Activated naive CD4-positive, alpha-beta T cell (primary cell): ENCODE measurements at places on chromosomes 1 and 21.
A peak's percentile ranks its signal among the peaks of the same experiment; 100 is the strongest.

GRCh38 chr1:106793651-106794050, 262.8 kb upstream of the PRMT6 start:
- DNase-seq: no peak

GRCh38 chr1:48109390-48110013, 112.3 kb upstream of the TRABD2B start:
- no peak for DNase-seq

- DNase-seq: no peak
Measured at GRCh38 chr1:66140072-66140471, 347.4 kb downstream of the PDE4B start.

GRCh38 chr1:223725578-223725977, 13.2 kb downstream of the CAPN2 start:
- DNase-seq: no peak

GRCh38 chr1:76105372-76105771, 30.8 kb downstream of the ST6GALNAC3 start:
- DNase-seq: no peak

DNA sequence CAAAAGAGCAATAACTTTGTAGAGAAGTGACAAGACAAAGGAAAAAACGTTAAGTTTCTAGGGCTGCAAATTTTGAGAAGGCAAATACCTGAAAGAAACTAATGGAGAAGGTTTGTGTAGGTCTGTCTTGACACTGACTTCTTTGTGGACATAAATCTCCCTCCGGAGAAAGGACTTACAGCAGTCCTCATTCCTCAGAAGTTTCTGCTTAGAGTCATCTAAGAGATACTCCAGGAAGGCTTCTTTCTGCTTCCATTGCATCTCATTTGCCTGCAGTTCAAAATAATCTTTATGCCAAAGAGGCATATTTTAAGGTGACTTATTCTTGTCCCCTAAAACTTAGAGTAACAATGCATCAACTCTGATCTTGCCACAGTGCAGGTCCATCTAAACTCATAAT, 4.4 kb upstream of the C4BPB start:
- DNase-seq: no peak

DNA sequence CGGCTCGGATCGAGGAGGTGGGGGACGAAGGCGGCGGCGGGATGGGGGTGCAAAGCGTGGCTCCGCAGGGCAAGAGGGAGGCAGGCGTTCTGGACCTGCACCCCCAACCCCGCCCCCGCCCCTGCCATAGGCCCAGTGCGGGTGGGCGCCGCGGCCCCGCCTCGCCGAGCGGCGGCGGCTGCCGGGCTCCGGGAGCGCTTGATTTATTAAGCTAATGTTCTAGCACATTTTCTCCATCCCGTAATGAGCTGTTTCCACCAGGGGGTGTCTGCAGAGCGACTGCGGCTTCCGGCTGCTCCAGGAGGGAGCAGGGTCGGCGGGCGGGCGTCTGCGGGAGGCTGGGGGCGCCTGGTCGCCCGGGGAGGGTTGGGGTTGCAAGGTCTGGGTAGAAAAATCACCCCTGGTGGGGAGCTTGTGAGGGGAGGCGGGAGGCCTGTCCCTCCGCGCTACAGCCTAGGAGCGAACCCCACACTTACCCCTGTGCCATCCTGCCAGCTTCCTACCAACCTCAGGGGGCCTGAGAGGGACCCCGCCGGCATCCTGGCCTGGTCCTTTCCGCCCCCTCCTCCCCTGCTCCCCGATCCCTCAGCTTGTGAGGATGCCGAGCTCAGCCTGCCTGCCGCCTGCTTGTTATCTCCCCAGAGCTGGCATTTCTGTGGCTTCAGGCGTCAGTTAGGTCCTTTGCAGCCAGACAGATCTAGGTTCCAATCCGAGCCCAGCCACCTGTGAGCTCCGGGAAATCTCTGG, 48.5 kb upstream of the ACOT11 start:
- DNase-seq: no peak

DNA sequence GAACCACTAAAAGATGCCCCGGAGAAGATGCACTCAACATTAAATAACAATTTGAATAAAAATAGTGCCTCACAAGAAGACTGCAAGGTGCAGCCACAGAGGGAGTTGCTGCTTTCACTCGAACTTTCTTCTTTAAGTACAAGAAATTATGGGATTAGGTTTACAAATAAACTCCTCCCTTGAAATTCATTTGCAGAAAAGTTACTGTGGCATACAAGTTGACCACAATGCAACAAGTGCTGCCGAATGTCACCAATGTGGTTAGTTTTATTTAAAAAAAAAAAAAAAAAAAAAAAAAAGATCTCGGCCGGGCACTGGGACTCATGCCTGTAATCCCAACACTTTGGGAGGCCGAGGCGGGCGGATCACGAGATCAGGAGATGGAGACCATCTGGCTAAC, 76.8 kb upstream of the RAB4A start:
- DNase-seq: no peak

DNA sequence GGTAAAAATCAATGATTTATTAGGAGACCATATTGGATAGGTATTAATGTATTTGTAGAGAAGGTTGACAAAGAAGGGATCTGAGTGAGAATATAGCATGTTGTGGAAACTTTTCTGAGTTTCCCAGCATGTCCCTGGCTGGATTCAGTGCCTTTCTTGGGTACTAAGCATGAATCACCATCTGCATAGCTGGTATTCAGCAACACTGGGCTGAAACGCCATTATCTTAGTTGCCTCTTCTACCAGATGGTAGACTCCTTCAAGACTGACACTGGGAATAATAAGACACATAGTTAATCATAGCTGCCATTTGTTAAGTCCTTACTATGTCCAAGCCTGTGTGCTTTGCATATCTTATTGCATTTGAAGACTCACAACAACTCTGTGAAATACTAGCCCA, 45.5 kb downstream of the ATP5PF start:
- DNase-seq: no peak

DNA sequence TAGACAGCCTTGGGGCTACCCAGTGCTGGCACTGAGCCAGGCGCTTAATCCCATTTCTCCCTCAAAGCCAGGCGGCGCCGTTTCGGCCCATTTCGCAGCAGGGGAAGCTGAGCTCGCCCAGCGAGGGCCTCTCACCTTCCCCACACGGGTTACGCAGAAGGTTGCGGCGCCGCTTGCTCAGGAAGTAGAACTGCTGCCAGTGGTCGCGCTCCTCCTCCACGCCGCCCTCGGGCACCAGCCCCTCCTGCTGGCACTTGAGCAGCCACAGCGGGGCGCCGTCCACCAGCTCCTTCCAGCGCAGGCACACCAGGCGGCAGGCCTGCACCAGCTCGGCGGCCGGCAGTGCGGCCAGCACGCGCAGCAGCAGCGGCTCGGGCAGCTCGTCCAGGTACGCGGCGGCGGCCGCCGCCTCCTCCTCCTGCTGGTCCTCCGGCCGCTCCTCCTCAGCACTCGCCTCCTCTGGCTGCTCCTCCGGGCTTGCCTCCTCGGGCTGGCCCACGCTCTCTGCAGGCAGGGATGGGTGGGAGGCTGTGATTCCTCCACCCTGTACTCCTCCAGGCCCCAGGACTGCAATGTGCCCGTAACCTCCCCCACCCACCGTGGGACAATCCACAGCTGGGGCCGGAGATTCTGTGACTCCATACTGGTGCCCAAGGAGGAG, 3.8 kb downstream of the FBXO2 start:
- peak; percentile 61 for DNase-seq

DNA sequence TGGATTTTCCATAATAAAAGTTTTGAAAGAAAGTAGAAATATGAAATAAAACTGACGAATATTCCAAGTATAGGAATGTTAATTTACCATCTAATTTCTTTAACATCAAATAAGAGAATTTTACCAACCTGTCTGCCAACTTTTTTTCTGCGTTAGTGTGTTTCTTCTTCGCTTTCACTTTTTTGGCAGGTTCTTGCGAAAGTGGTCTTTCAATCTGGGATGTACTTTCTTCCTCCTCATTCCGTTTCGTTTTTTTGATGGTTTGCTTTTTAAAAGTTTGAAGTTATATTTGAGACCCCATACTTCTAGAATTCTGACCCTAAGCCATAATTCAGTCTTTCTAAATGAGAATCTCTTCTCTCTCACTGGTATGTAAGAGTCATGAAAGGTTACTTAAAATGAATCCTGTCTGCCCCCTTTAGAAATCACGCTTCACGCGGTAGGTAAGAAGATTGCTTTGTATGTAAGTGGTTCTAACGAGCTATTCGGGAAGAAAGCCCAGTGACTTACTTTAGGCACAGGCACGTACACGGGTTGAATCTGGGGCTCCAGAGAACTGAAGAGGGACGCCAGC, 580 bp downstream of the RBM34 start:
- DNase-seq: no peak

DNA sequence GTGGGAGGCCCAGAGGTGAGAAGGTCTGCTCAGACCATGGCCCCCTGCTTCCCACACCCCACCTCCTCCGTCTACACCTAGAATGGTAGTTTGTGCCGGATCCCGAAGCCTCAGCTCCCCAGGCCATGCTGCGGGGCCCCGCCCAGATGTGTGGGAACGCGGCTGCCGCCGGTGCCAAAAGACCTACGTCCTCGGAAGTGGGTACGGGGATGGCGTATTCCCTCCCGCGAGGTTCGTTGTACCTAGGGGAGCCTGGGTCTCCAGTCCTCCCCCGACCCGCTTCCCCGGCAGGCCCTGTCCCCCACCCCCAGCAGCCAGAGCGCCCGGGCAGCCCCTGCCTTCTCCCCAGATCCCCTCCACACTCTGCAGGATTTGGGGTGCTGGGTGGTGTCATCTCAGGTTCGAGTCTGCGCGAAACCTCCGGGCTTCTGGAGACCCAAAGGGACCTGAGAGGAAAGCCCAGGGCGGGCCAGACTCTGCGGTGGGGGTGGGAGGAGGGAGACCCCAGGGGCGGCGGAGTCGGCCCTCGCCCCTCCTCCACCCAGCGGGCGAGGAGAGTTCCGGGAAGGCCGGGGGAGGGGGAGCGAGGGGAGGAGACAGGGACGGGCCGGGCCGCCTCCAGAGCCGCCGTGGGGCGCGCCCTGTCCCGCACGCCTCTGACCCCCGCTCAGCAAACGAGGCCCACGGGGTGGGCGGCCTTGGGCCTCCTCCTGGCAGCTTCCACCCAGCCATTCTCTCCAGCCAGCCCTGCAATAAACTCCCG, 6.2 kb upstream of the PRDM16 start:
- DNase-seq: no peak

DNA sequence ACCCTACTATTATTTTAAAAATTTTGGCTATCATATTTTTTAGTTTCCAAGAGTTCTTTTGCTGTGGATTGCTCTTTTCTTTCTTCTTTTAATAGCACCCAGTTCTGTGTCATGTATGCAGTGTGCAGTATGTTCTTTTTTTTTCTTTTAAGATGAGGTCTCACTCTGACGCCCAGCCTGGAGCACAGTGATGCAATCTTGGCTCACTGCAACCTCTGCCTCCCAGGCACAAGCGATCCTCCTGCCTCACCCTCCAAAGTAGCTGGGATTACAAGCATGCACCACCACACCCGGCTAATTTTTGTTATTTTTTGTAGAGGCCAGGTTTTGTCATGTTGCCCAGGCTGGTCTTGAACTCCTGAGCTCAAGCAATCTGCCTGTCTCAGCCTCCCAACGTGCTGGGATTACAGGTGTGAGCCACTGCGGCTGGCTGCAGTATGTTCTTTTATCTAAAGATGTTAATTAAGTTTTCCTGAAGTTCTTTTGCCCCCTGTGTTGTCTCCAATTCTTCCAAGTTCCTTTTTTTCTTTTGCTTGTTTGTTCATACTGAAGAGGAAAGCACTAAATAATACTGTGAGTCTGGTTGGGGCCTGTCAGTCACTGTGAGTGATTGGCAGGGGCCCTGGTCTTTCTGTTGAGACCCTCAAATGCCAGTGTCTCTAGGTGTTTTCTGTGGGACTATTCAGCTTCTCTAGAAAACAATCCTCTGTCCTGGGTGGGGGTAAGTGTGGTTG, 17.5 kb upstream of the TTC22 start:
- DNase-seq: no peak

DNA sequence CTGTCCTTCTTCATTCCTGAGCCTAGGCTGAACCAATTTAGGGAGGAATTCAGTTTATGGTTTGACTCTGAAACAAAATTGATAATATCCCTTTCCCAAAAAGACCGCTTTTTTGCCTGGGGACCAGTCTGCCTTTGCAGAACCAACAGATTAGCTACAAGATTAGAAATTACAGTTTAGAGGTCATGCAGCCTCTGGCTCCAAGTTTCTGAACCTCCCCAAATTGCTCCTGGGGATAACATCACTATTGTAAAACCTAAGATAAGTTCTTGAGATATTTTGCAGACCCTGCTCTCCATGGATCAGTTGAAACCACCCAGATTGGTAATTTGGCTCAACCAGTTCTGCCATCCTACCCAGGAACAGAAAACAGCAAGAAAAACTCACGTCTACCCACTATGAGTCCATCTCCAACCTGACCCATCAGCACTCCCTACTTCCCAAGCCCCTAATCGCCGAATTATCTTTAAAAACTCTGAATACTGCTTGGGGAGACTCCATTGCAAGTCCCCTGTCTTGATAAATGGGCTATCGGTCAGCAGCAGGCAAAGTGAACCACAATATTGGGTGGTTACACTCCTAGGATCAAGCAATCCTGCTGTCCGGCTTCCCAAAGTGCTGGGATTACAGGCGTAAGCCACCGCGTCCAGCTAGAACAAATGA, 605 bp upstream of the RABGGTB start:
- DNase-seq: no peak

GRCh38 chr1:22537441-22538139, 25.7 kb upstream of the EPHA8 start:
- no peak for DNase-seq

DNA sequence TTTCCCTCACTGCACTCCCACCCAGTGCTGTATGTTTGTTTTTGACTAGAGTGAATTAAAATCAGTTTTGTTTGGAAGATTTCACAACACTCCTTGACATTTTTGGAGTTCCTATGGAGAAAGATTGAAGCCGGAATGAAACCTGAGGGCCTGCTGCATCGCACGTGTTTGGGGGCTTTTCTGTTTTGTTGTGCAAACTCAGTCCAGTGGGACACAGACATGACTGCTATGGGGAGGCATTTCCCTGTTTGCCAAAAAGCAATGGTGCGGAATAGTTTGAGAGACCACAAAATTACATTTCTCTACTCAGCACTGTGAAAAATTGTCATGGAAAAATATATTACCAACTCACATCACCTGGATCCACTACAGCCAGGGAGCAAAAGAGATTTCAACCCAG, 43.8 kb upstream of the KCNE2 start:
- DNase-seq: no peak

DNA sequence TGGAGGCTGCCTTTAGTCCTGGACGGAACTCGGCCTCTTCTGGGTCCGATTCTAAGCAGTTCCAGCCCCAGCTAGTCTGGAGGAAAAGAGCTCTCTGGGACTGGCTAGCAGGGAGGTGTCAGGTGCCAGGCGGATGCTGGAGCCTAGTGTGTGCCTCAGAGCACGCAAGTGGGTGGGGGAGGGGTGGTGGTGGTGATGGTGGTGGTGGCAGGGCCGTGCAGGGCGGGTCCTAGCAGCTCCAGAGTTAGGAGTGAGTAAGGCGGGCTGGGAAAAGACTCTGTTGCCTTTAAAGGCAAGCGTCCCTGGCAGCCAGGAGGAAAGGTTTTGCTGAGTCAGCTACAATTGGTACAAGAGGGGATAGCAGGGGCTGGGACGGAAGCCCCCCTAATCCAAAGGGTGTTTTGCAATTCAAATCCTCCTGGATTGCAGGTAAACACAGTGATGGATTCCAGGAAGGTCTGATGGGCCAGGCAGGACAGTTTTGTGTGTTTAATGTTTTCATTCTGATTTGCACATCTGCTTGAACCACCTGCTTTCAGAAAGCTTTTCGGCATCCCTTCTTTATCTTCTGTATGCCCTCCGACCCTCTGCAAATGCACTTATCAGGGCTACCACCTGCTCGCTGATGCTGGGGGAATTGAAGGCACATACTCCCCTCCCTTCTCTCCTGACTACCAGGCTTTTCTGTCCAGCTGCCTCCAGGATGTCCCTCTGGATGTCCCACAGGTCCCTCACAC, 4.1 kb upstream of the SLC2A1 start:
- DNase-seq: no peak
